Effector CD4-positive, alpha-beta T cell (primary cell): ENCODE measurements at places on chromosomes 11 and 22.

DNA sequence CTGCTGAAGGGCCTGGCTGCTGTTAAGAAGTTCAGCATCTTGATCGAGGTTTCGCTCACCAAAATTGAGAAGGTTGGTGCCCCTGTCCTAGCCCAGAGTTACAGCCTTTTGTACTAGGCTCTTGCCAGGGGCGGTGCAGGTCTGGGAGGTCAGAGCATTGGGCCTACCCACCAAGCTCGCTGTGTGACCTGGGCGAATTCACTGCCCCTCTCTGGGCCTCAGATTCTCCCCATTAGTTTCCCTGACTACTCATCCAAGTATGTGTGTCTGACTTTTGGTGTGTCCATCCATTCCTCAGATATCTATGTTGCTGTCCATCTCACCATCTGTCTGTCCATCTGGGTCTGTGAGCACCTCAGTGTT lies 10.9 kb downstream of the USP35 start:
- no peak for DNase-seq

- no peak for DNase-seq
Measured at GRCh38 chr11:7270233-7270865, 18.6 kb downstream of the SYT9 start.

DNA sequence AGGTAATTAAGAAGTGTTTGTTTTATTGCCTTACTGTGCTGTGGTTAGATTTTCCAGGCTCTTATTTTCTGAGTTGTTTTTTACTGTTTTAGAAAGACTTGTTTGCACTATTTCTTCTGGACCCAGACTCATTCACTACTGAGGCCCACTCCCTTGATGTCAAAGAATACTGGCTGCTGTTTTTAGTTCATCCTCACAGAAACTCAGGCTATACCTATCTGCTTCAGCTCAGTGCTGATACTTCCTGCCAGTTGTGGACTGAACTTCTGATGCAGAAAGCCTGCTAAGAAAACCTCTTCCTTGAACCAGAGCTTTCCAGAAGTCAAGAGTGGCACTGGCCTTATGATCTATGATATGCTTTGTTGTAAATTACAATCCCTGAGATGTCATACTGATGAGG lies 15.9 kb upstream of the PIK3IP1 start:
- DNase-seq, result no peak

DNA sequence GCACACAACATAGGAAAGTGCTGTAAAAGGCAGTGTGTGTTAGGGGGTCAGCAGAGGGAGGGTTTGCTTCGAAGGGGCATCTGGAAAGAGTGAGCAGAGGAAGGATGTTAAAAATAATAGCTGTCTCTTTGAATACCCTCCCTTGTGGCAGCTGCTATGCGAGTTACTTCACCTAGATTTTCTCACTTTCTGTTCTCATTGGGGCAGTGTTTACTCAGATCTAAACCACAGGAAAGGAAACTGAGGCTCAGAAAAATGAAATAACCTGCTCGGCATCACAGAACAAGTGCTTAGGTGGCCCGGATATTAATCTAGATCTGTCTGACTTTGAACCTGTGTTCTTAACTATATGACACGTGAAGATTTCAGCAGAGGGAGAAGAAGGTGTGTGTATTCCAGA lies 125.3 kb downstream of the C11orf91 start:
- no peak for DNase-seq

DNA sequence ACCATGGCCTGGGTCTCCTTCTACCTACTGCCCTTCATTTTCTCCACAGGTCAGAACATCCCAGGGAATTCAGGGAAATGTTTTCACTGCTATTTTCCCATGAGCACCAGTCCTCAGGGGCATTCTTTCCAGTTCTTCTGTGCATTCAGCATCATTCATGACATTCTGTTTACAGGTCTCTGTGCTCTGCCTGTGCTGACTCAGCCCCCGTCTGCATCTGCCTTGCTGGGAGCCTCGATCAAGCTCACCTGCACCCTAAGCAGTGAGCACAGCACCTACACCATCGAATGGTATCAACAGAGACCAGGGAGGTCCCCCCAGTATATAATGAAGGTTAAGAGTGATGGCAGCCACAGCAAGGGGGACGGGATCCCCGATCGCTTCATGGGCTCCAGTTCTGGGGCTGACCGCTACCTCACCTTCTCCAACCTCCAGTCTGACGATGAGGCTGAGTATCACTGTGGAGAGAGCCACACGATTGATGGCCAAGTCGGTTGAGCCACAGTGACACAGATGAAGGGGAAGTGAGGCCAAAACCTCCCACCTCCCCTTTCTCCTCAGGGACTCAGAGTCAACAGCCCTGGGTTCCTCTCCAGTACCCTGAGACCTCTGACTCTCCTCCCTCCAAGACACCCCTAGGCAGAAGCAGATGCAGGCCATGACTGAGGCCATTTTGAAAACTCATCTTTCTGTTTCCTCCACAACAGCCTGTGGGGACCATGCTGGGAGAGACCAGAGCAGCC lies 15.9 kb upstream of the IGLL5 start:
- DNase-seq, result no peak

DNA sequence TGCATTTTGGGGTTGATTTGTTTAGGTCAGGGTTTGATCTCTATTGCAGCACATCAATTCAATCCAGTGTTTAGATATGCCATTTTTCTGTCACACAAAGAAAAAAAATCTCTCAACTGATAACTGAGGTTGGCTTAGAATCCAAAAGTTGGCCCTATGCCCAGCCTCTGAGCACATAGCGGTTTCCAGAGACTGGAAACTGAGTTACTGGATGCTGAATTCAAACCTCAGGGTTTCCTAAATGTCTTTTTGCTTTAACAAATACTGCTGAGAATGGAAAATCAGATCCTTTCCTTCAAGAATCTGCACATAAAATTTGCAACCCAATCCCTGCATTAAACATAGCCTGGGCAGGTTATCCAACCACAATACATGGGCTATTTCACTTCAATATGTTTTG lies 4.0 kb downstream of the P4HA3 start:
- DNase-seq, result no peak

DNA sequence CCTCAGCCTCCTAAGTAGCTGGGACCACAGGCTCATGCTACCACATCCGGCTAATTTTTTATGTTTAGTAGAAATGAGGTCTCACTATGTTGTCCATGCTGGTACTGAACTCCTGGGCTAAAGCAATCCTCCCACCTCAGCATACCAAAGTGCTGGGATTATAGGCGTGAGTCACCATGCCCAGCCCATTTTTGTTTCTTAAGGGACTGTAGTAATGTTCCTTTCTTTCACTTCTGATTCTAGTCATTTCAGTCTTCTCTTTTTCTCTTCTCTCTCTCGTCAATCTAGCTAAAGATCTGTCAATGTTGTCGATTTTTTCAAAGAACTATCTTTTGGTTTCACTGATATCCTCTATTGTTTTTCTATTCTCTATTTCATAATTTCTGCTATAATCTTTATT lies 111.0 kb upstream of the APOA1 start:
- DNase-seq, result no peak

DNA sequence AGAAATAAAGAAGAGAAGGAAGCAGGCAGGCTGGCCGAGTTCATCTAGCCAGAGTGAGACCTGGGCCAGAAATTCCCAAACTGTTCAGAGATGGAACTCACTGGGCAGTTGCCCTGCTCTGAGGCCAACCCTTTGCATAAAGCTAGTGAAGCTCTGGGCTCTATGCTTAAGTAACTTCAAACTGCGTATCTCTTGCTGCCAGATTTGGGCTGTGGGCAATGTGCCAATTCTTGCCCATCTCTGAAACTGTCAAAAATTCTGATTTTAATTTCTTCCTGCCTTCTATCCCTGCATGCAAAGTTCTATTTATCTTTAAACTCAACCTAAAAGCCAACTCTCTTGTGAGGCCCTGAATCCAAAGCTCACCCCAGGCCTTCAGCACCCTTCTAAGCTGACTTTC lies 36.2 kb upstream of the HEPHL1 start:
- no peak for DNase-seq

- DNase-seq, result no peak
Measured at GRCh38 chr11:31132531-31133421, 236.8 kb downstream of the DCDC1 start.

DNA sequence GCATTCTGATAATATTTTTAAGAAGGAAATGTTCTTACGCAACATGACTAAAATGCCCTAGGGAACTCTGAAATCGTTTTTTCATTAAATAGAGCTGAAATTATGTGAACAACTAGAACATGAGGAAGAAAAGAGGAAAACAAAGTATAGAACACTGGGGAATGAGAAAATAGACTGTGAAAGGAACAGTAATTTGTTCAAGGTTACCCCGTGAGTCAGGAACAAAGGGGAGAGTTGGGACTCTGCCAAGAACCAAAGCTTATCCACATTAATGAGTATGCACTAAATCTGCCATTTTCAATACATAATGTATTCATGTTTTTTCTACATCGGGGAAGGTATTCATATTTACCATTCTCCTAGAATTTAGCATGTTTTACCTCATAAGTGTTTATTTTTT lies 961.8 kb upstream of the CCDC90B start:
- DNase-seq, result no peak

DNA sequence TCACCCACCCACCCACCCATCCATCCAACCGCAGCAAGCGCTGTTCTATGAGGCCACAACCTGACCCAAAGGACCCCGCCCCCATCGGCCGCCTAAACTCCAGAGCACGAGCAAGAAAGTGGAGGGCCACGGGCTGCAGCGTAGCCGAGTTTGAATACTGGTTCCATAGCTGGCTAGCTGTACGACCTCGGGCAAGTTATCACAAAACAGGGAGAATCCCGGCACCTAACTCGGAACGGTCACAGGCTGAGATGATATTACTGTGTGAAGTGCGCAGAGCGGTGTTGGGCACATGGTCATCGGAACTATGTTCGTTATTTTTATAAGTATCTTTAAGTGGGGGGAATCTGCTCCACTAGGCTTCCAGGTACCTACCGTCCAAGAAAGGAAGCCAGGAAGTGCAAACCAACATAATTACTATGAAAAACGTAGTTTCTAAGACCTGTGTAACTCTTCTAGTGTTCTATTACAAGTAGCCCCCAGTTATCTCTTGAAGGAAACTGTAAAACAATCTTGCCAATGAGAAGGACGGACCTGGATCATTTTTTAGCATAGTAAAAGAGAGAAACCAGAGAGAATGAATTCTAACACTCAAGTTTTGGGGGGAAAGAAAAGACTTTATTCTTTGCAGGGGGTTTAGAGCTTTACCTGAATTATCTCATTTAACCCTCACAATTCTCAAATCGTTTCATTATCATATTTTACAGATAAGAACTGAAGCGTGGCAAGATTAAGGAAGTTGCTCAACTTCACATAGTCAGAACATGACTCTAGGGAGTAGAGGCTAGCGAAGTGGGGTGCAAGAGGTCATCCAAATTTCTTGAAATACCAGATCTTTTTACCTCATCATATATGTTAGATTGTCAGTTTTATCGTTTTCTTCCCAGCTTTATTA lies 663 bp upstream of the BUD13 start:
- DNase-seq, result no peak

GRCh38 chr11:12195768-12196167 lies 85.4 kb downstream of the MICAL2 start:
- peak; percentile 28 for DNase-seq

DNA sequence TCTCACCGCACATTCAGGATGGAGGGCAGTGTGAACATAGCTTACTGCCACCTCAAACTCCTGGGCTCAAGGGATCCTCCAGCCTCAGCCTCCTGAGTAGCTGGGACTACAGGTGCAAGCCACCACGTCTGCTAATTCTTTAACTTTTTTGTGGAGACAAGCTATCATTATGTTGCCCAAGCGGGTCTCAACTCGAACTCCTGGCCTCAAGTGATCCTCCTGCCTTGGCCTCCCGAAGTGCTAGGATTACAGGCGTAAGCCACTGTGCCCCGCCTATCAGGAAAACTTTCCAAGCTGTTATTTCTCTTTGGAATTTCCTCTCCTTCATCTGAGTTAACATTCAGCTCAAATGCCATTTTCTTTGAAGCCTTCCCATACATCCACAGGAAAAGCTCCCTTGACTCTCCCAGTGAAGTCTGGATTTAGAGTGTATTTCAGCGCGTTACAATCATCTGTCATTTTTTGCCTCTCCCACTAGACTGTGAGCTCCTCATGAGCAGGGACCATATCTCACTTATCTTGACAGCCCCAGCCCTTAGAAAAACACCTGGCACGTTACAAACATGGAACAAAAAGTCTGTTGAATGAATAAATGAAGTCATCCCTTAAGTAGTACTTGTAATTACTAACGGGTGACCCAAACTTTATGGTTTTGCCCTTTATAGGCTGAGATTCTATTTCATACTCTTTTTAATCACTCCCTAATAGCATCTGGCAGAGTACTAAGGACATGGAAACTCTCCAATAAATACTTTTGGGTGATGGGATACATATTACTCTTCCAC lies 2.2 kb downstream of the MRTFA start:
- DNase-seq, result no peak

GRCh38 chr11:128717516-128717915 lies 23.6 kb downstream of the FLI1 start:
- DNase-seq, result no peak

GRCh38 chr11:103338621-103339484 lies 229.6 kb downstream of the DYNC2H1 start:
- no peak for DNase-seq

GRCh38 chr11:13184295-13184794 lies 93.2 kb upstream of the BMAL1 start:
- no peak for DNase-seq

- no peak for DNase-seq
Measured at GRCh38 chr11:110287537-110287936, 8.9 kb downstream of the RDX start.

GRCh38 chr11:116314006-116314405 lies 458.8 kb downstream of the BUD13 start:
- no peak for DNase-seq

DNA sequence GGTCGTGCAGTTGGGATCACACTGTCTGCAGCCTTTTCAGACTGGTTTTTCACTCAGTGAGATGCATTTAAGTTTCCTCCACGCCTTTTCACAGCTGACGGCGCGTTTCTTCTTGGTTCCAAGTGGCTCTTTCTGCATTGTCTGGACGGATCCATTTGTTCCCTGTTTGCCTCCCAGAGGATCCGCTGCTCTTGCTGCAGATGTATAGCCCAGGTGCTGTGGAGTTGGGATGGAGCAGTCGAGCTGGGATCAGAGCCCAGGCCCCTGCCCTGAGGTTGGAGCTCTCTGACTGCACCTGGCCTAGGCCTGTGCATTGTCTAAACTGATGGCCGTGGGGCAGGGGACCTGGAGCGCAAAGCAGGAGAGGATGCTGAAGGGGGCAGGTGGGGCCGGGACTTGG lies 51.6 kb downstream of the PARVB start:
- DNase-seq, result no peak
